ENCODE measurements at places on chromosomes 5 and 9.
A peak's percentile ranks its signal among the peaks of the same experiment; 100 is the strongest.

DNA sequence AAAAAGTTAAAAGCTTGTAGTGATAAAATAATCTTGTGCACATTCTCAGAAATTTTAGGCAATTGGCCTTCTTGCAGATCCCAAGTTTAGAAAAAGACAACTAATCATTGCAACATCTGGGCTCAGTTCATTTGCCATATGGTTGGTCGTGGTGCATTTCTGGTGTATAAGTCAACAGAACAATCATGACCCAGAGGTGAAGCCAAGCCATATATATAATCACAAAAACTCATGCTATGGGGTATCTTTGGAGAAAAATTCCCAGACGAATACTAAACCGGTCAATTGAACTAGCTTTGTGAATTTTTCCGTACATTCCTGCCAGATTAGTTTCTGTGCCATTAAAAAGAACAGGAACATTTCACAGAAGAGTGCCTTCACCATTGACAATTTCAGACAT lies 50.3 kb downstream of the FYB1 start:
- no peak for DNase-seq

GRCh38 chr5:54909911-54910870 lies 75.2 kb downstream of the ESM1 start:
- no peak for DNase-seq

- DNase-seq, result peak; percentile 84
These were observed 13.8 kb upstream of the LHX2 start for GRCh38 chr9:123997665-123998277.

GRCh38 chr9:125752070-125752628 lies 5.0 kb downstream of the PBX3 start:
- DNase-seq, result no peak

DNA sequence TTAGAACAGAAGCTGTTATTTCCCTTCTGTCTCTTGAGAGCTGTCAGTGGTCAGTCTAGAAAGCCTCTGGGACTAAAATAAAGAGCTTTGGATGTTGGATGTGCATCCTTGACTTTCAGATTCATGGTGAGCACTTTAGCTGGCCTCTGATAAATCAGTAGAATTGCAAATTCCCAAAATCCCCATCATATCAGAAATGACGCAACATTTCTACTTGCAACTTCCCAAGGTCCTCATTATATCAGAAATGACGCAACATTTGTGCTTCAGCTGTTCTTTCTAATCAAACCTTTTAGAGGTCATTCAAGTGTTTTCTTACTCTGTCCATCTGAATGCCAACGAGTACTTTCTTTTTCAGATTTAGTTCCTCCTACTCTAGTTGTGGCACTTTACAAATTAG lies 167.3 kb upstream of the MOCS2 start:
- no peak for DNase-seq

DNA sequence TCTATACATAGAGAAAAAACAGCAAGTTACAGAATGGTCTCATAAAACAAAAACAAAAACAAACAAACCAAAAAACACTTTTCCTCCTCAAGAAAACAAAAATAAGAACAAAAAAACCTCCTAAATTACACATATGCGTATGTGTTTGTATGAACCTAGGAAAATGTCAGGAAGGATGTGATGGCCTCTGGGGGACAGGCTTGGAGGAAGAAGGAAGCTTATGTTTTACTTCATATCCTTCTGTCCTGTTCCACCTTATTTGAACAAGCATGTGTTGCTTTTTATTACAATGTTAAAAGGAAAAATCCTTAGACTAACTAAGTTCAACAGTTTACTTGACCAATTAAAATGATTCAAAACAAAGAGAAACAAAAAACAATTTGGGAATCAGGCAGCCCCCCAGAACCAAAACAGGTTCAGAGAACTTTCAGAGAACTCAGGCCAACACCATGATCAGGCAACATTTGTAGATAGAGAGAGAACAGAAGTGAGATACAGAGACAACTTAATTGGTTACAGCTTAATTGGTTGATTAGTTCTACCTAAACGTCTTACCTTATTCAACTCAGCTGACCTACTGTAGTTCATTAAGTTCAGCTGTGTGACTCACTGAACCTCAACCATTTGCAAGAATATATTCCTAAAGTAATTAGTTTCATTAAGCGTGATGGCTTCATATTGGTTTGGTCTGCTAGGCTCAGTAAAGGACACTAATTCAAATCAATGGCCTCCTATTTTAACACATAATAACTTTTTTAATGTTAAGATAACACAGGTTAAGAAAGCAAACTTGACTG lies 10.1 kb downstream of the SPAAR start:
- no peak for DNase-seq

Data from spleen (tissue), 13 donors.